ENCODE measurements at places on chromosomes 5 and 9. TPM values are rescaled to one million over a fixed set of nuclear protein-coding genes. Genes with fewer than 3 reads are reported as not detected.

- no peak for DNase-seq
- H3K27me3 ChIP-seq, result no peaks in the 10 kb centered on the region
- no peaks in the 10 kb centered on the region for H3K4me1 ChIP-seq
- no peak overlapping the region for H3K27ac ChIP-seq
- H3K4me3 ChIP-seq, result no peak overlapping the region
- H3K36me3 ChIP-seq, result no peaks in the 10 kb centered on the region
These were observed 110.5 kb downstream of the GAS1 start for GRCh38 chr9:86836797-86837196.

The OBP2B gene
- not detected for polyA plus RNA-seq

The SUSD3 gene
- 0.37 TPM for polyA plus RNA-seq

The IFNK gene
- 32.7 TPM for polyA plus RNA-seq

DNA sequence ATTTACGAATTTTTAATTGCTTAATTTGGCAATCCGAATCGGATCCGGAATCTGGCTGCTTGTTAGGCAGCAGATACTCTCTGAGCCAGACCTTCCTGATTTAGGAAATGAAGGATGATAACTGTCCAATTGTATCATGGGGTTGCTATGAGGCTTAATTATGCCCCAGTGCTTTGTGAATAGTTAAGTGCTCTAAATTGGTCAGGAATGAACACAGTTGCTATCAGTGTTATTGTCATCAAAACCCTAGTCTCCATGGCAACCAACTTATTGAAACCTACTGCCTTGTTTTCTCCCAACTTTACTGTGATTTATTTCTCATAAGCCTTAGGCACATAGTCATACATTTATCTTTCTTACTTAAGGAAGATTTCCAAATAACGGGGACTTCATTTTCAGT, 47.9 kb downstream of the MAMDC2 start:
- no peak overlapping the region for H3K4me3 ChIP-seq
- no peaks in the 10 kb centered on the region for H3K36me3 ChIP-seq
- H3K27ac ChIP-seq, result no peak overlapping the region
- no peaks in the 10 kb centered on the region for H3K27me3 ChIP-seq
- no peak for DNase-seq
- no peaks in the 10 kb centered on the region for H3K4me1 ChIP-seq

The FOXD4 gene
- polyA plus RNA-seq, result 0.22 TPM

The SLC46A2 gene
- not detected for polyA plus RNA-seq

DNA sequence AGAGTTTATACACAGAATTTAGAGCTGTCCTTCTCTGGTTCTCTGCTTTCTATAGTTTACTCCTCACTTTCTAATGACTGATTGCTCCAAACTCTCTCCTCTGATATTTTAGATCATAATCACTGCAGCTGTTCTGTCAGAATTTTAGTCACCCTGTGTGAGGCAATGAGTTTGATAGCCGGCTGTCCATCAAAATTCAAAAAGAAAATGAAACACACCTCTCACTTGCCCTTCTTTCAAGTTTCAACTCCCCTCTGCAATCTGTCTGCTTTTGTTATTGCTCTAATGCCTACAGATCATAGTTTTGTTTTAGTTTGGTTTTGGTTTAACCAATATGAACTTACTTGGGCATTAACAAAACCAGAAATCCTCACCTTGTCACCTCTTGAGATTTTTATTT, 23.3 kb upstream of the ABLIM3 start:
- DNase-seq, result no peak
- no peak overlapping the region for H3K27ac ChIP-seq
- H3K4me3 ChIP-seq, result no peak overlapping the region
- peaks cover 26% of the 10 kb centered on the region for H3K4me1 ChIP-seq
- H3K27me3 ChIP-seq, result no peaks in the 10 kb centered on the region
- H3K36me3 ChIP-seq, result no peaks in the 10 kb centered on the region

The ADAMTS16 gene
- polyA plus RNA-seq, result not detected

DNA sequence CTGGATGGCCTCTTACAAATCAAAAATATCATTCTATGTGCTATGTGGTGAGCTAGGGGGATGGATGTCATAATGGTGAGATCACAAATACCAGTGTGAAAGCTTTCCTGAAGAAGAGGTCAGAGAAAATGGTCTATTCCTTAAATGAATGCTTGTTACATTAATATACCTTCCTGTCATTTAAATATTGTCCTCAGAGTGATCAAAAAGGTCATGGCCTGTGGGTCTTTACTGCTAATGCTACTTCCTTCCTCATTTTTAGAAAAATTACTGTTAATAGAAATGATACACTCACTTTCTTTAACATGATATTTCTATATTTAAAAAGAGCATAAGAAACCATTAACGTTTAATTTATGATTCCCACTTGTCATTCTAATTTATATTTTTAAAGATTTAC, 9.7 kb downstream of the OMD start:
- H3K4me1 ChIP-seq, result no peaks in the 10 kb centered on the region
- H3K27me3 ChIP-seq, result no peaks in the 10 kb centered on the region
- H3K27ac ChIP-seq, result no peak overlapping the region
- no peaks in the 10 kb centered on the region for H3K36me3 ChIP-seq
- DNase-seq, result no peak

GRCh38 chr5:94693043-94693822, 74.8 kb downstream of the SLF1 start:
- no peaks in the 10 kb centered on the region for H3K36me3 ChIP-seq
- peaks cover 12% of the 10 kb centered on the region for H3K4me1 ChIP-seq
- H3K4me3 ChIP-seq, result no peak overlapping the region
- DNase-seq, result peak; percentile 70
- H3K27me3 ChIP-seq, result no peaks in the 10 kb centered on the region
- H3K27ac ChIP-seq, result peak overlapping the region; percentile 32

DNA sequence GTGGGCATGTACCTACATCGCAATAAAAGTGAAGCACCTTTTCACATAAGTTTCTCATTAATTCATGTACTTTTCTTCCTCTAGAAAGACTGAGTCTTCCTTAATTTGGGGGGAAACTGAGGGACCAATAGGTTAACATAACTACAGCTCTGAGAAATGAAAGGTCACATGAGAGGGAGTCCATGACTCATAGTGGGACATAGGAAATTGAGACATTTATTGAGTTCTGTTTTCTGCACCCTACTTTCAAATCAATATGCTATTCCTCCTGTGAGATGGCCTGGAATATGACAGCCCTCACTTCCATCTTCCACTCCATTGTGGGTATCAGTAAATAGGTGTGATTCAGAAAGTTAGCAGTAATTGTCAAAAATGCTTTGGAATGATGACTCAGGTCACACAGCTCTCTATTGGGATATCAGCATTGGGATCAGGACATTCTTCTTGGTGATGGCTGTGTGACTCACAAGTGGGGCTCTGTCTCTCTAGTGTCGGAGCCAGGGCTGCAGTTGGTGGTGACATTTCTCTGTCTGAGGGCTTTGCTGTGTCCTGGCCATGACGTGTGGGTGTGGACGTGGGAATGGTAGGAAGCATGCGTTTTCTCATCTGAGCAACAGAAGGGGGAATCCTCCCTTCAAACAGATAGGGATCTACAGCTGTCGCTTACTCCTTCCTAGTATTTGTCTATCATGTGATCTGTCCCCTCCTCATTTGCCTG, 125.0 kb downstream of the TRIO start:
- DNase-seq, result peak; percentile 93
- no peaks in the 10 kb centered on the region for H3K27me3 ChIP-seq
- H3K4me3 ChIP-seq, result no peak overlapping the region
- peak overlapping the region; percentile 63 for H3K27ac ChIP-seq

The ABCA2 gene
- 1.3 TPM for polyA plus RNA-seq

The SV2C gene
- polyA plus RNA-seq, result 0.02 TPM

DNA sequence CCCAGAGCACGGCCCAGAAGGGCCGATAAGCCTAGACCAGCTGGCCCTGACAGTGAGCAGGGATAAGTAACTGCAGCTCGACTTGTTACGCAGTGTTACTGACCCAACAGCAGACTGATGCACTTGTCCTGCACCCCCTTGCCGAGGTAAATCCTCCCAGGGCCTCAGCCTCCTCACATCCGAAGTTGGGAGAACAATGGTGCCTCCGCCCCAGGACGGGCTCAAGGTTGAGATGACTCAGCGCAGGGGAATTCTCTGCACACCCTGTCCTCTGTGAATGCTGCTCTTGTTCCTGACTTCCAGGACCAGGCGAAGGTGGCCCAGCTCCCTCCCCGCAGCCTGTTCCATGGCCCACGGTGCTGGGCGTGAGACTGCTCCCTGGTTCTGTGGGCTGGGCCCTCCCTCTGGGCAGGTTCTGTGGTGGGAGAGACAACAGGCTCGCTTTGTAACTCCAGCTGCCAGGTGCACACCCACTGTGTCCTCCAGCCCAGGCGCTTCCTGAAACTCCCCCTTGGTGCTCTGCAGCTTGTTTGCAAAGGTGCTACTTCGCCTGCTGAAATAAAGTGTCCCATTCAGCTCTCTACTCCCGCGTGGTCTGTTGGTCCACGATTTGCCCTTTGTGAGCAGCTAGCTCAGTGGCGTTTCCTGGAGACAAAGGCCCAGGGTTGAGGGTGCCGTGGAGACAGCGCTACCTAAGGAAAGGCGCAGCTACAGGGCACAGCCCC, 40.1 kb upstream of the SLC6A19 start:
- no peak overlapping the region for H3K4me3 ChIP-seq
- peaks cover 10% of the 10 kb centered on the region for H3K4me1 ChIP-seq
- peaks cover 7% of the 10 kb centered on the region for H3K27me3 ChIP-seq
- DNase-seq, result peak; percentile 84
- peak overlapping the region; percentile 52 for H3K27ac ChIP-seq
- H3K36me3 ChIP-seq, result no peaks in the 10 kb centered on the region

DNA sequence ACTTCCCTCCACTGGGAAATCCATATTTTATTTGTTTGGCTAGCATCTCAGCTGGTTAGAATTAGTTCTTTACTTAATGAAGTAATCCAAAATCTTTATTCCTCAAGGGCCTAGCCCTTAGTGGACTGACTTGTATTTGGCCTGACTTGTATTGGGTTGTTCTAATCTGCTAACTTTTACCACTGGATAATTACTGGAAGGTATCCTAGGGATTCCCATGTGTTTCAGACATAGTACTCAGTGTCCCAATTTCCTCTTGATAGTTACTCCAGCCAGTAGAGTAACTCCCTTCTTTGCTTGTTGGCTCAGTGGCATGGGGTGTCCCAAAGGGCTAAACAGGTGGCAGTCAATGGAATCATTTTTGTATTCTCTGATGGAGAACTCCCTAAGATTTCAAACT, 156.0 kb downstream of the DCP2 start:
- no peaks in the 10 kb centered on the region for H3K36me3 ChIP-seq
- no peak overlapping the region for H3K4me3 ChIP-seq
- H3K27ac ChIP-seq, result no peak overlapping the region
- no peak for DNase-seq

- H3K36me3 ChIP-seq, result no peaks in the 10 kb centered on the region
These were observed 74.1 kb downstream of the PSAT1 start for GRCh38 chr9:78370991-78371390.
